ENCODE measurements at places on chromosomes 7 and 10. TPM values are rescaled to one million over a fixed set of nuclear protein-coding genes. Genes with fewer than 3 reads are reported as not detected.

DNA sequence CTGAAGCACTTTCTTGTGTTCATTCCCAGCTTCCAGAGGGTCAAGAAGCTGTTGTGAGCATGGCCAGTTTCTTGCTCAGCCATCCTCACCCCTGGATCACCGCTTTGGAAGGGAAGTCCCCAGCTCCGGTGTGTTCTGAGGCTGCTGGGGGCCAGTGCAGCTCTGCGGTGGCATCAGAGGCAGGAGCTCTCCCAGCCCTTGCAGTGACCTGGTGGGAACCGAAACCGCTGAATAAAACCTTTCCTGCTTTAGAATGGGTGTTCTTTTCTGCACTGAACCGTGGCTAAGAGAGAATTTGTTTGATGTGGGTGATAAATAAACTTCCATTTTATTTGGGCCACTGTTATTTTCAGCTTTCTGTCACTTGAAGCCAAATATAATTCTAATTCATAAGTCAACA lies 450.9 kb upstream of the VSTM2A start:
- no peak for DNase-seq

DNA sequence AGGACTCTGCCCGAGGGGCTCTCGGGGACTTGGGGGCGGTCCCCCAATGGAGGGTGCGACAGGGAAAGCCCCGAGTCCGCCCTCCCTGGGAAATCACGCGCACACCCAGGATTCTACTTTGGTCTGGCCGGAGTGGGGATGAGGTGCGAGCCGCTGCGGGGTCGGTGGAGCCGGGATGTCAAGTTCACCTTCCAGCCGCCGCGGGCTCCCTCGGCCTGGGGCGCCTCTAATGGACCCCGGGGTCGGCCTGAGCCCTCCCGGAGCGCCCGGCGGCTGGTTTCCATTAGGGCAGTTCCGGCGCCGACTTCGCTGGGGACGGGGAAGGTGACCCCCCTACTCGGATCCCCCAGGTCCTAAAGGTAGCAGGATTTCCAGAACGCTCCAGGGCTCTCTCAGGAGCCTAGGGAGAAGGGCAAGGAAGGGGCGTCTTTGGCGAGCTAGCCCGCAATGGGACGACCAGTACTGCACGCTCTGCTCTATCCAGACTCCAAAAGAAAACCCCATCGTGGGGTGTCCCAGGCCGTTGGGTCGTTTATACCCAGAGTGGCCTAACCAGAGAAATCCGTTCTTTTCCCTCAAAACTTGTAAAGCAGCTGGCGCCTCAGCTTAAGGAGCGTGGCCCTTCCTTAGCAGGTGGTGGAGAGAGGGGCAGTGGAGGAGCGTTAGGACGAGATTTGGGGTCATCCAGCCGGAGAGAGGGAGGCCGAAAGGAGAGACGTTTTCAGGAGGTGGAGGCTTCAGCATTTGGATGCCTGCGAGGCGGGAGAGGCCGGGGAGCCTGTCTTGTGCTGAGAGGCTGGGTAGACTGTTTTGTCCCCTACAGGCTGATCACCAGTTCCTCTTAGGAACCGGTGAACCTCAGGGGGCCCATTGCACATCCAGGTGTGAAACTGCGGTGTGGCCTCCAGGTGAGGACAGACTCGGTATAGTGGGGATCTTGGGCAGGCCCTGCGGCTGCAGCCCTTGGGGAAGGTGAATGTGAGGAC lies 860 bp upstream of the WDR86 start:
- no peak for DNase-seq

BBIP1 gene
- total RNA-seq: 14.4 TPM

- DNase-seq: no peak
Observed at GRCh38 chr10:113177936-113178335, 227.9 kb downstream of the TCF7L2 start.

PIP gene
- not detected for total RNA-seq

GRCh38 chr10:20776384-20777118 lies 120.6 kb downstream of the NEBL start:
- DNase-seq: no peak

- no peak for DNase-seq
Observed at GRCh38 chr10:120960725-120961124, 109.6 kb downstream of the WDR11 start.

- DNase-seq: no peak
Observed at GRCh38 chr10:132743925-132744490, 41.9 kb downstream of the NKX6-2 start.

PPIA gene
- 3,660 TPM for total RNA-seq

GRCh38 chr7:157876469-157877285 lies 539.9 kb downstream of the DNAJB6 start:
- no peak for DNase-seq

CHRM2 gene
- total RNA-seq: 1.4 TPM

CELF2 gene
- 37.6 TPM for total RNA-seq

DNA sequence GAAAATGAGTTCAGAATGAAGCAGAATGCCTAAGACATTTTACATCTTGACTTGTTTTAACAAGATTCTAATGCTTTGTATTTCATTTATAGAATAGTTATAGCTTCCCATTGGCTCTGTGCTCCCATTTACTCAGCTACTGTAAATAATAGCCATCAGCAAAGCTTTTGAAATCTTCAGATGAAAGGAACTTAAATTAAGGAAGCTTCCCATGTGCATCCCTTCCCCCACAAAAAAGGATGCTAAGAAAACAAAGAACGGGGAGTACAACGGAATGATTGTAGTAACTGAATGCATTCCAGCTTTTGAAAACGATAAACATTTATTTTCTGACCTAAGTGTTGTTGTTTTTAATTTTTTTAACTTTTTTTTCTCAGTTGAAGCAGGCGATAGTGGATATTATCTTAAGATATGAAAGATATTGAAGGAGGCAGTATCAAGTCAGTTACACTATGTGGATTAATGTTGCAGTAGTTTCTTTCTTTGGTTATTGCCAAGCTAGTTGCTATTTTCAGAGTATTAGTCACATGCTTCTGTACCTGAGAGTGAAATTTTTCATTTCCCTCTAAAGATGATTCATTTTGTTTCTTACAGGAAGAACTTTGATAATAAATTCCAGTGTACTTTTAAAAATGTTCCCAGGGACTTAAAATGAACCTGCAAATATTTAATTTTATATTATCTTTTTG lies 129.2 kb downstream of the KCND2 start:
- DNase-seq: peak; percentile 29
